ENCODE measurements at places on chromosomes 6 and 20. TPM values are rescaled to one million over a fixed set of nuclear protein-coding genes. Genes with fewer than 3 reads are reported as not detected.

DNA sequence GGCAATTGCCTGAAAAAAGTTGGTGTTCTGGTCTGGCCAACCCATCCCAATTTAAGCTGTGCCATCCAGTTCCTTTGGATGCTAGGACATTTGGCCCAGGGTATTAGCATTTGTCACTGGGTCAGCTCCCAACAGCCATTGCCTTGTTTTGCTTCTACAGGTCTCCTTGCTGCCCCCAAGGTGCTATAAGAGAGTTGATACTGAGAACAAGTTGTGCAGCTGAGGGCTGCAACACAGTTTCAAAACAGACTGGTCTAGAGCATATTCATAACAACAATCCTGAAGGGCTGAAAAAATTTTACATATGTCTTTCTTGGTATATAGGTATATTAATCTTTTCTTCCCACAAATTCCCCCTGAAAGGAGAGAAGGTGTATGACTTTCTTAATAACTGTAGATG, 61.0 kb downstream of the LYRM4 start:
- peaks cover 13% of the 10 kb centered on the region for H3K4me1 ChIP-seq
- DNase-seq, result no peak
- H3K36me3 ChIP-seq, result no peaks in the 10 kb centered on the region
- H3K4me3 ChIP-seq, result no peak overlapping the region
- no peak overlapping the region for H3K27ac ChIP-seq

DNA sequence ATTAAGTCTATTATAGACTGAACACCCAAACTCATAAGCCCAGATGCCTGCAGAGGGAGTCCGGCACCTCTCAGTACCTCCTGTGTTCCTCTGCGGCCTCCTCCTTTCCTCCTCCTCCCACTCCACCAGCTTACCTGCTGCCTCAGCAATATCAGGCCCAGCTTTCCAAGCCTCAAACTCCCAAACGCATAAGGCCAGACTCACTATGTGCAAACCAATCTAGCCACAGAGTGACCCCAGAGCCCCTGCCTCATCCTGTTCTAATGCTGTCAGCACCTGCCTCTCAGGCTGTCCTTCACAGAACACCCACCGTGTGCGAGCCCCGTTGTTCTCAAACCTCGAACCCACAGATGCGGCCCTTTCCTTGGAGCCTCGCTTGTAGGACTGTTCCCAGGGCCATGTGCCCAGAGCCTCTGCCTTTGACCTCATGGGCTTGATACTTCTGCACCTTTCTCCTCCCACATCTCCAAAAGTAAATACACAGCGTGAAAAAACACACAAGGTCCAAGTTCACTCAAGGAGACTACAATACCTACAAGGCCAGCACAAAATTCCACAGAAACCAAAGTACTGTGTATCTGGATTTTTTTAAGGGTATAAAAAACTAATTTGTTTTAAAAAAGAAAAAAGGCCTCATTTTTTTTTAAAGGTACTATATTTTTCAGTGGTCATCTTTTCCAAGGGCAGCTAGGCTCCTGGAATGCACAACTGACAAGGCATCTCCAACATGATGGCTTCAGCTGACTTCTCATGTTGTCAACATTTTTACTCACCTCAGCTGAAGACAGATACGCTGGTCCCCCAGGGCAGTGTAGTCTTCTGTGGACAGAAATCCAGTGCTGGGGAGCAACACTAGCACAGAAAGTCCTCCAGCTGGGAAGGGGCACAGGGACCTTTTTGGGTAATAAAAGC, 52.3 kb downstream of the ABHD12 start:
- H3K4me1 ChIP-seq, result peaks cover 8% of the 10 kb centered on the region
- no peaks in the 10 kb centered on the region for H3K27me3 ChIP-seq
- no peak overlapping the region for H3K27ac ChIP-seq

DNA sequence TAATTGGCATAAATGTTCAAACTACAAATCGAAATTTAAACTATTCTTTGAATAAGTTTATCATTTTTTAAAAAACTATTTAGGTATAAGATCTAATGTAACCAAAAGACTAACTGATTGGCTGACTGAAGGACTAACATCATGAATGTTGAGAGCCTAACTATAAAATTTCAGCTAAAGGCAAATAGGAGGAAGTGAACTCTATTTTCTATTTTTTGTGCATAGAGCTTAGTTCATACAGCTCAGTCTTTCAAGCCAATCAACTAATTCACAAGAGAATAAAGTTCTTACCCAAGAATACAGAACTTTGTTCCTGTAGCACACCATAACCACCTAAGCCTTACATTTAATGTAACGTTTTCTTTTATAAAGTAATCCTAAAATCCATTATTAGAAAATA, 46.3 kb upstream of the STXBP5 start:
- H3K4me3 ChIP-seq, result no peak overlapping the region
- H3K4me1 ChIP-seq, result no peaks in the 10 kb centered on the region
- H3K27me3 ChIP-seq, result no peaks in the 10 kb centered on the region
- no peak overlapping the region for H3K27ac ChIP-seq

The IP6K3 gene
- total RNA-seq, result 363 TPM

The CDKN1A gene
- 39.2 TPM for total RNA-seq

The SIM1 gene
- 14.4 TPM for total RNA-seq

DNA sequence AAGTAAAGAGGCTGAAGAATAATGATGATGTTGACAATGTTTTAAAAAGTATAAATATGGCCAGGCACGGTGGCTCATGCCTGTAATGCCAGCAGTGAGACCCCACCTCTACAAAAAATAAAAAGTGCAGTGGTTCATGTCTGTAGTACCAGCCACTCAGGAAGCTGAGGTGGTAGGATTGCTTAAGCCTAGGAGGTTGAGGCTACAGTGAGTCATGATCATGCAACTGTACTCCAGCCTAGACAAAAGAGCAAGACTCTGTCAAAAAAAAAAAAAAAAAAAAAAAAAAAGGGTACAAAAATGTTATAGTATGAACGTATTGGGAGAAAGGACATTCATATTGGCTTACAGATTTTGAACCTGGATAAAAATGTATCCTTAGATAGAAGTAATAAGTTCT, 543.1 kb upstream of the IRAK1BP1 start:
- H3K27ac ChIP-seq, result no peak overlapping the region
- DNase-seq, result no peak
- H3K36me3 ChIP-seq, result no peaks in the 10 kb centered on the region

GRCh38 chr6:133612459-133612858, 276.5 kb upstream of the TCF21 start:
- no peaks in the 10 kb centered on the region for H3K36me3 ChIP-seq
- DNase-seq, result no peak
- H3K27me3 ChIP-seq, result no peaks in the 10 kb centered on the region
- no peak overlapping the region for H3K27ac ChIP-seq

- no peak overlapping the region for H3K4me3 ChIP-seq
- peak; percentile 75 for DNase-seq
- no peaks in the 10 kb centered on the region for H3K36me3 ChIP-seq
- H3K27me3 ChIP-seq, result no peaks in the 10 kb centered on the region
Observed at GRCh38 chr6:11732036-11732631, 46.5 kb downstream of the ADTRP start.

DNA sequence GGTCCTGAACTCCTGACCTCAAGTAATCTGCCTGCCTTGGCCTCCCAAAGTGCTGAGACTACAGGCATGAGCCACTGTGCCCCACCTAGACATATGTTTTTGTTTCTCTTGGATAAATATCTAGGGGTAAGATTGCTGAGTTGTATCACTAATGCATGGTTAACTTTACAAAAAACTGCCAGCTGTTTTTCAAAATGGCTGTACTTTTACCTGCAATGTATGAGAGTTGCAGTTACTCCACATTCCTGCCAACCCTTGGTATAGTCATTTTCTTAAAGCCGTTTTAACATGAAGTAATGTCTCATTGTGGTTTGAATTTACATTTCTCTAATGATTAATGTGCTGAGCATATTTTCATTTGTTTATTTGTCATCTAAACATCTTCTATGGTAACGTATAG, 289.7 kb downstream of the UTRN start:
- H3K4me1 ChIP-seq, result no peaks in the 10 kb centered on the region
- no peaks in the 10 kb centered on the region for H3K27me3 ChIP-seq
- no peak for DNase-seq
- peaks cover 18% of the 10 kb centered on the region for H3K36me3 ChIP-seq

- no peaks in the 10 kb centered on the region for H3K4me1 ChIP-seq
- no peaks in the 10 kb centered on the region for H3K36me3 ChIP-seq
- H3K27me3 ChIP-seq, result no peaks in the 10 kb centered on the region
- H3K4me3 ChIP-seq, result no peak overlapping the region
- no peak for DNase-seq
Observed at GRCh38 chr6:126773112-126773805, 345.2 kb upstream of the RSPO3 start.

GRCh38 chr20:12241065-12241464, 323.4 kb downstream of the BTBD3 start:
- no peaks in the 10 kb centered on the region for H3K36me3 ChIP-seq
- no peaks in the 10 kb centered on the region for H3K4me1 ChIP-seq
- no peak for DNase-seq

DNA sequence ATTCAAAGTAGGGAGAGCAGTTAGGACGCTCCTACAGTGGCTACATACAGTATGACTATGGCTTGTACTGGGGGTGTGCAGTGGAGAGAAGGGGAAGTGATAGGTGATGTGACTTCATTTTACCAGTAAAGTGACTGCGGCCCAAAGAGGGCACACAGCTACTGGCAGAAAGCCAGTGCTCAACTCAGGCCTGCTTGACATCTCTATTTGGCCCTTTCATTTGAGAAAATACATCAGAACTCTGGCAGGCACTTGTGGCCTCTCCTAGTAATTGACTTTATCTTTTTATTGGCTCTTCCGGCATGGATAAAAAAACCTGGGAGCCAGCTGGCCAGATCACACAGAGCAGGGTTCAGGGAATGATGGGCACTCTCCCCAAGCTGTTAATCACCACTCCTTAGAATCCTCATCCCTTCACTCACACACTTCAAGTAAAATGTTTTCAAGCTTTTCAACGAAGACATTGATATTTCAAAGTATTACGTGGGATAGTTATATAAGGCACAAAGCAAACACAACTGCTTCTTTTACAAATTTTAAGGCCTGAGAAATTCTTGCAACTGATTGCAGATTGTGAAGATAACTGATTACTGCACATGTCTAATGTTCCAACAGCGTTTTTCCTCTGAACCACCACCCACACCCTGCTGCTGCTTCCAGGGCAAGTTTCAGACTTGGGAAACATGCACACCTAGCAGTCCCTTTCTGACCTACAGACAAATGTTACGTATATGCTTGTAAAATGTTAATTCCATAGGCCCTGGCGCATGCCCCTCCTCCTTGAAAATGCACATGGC, 73.5 kb downstream of the TNFRSF21 start:
- H3K27ac ChIP-seq, result no peak overlapping the region
- no peaks in the 10 kb centered on the region for H3K4me1 ChIP-seq
- no peak overlapping the region for H3K4me3 ChIP-seq
- H3K27me3 ChIP-seq, result peaks cover 1% of the 10 kb centered on the region
- no peak for DNase-seq
- H3K36me3 ChIP-seq, result no peaks in the 10 kb centered on the region

GRCh38 chr6:106688177-106688951, 59.0 kb downstream of the QRSL1 start:
- no peak for DNase-seq
- no peaks in the 10 kb centered on the region for H3K4me1 ChIP-seq
- no peak overlapping the region for H3K4me3 ChIP-seq
- H3K27ac ChIP-seq, result no peak overlapping the region
- no peaks in the 10 kb centered on the region for H3K36me3 ChIP-seq

GRCh38 chr20:57025261-57025660, 241.2 kb downstream of the BMP7 start:
- peaks cover 12% of the 10 kb centered on the region for H3K27me3 ChIP-seq
- H3K27ac ChIP-seq, result no peak overlapping the region
- DNase-seq, result no peak
- H3K4me1 ChIP-seq, result no peaks in the 10 kb centered on the region

- no peak for DNase-seq
- no peaks in the 10 kb centered on the region for H3K27me3 ChIP-seq
- H3K36me3 ChIP-seq, result no peaks in the 10 kb centered on the region
- no peak overlapping the region for H3K4me3 ChIP-seq
Observed at GRCh38 chr6:158911746-158912480, 88.1 kb downstream of the RSPH3 start.

DNA sequence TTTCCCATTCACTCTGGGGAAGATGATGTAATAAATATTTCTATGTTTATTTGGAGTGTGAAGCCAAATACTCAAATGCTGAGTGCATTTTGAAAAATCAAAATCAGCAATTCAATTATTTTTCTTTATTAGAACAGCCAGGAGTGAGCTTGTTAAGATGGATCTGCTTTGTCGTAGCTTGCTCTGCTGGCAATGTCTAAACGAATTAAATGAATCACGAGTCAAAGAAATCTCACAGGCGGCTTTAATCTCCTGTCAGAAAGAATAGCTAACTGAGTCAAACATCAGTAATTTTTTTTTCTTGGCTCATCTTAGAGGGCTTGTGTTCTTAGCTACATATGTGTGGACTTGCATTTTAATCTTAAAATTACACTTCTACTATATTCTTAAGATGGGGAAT, 100.2 kb upstream of the HMGN3 start:
- no peaks in the 10 kb centered on the region for H3K27me3 ChIP-seq
- no peak overlapping the region for H3K27ac ChIP-seq
- DNase-seq, result no peak
- H3K36me3 ChIP-seq, result no peaks in the 10 kb centered on the region

DNA sequence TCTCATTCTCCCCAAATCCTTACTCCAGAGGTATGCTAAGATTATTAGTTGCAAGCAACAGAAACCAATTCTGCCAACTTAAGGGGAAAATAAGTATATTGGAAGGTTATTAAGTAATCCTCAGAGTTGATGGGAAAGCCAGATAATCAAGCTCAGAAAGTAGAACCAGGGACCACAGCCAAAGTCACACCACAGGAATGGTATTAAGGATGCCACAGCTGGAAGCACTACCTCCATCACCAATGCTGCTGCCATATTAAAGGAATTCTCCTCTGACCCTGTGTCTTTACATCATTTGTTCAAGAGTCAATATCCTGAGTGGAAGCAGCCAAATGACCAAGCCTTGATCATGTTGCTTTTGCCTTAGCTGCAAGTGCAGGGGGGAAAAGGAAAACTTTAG, 9.9 kb downstream of the PROCR start:
- H3K4me3 ChIP-seq, result no peak overlapping the region
- no peaks in the 10 kb centered on the region for H3K27me3 ChIP-seq
- no peaks in the 10 kb centered on the region for H3K4me1 ChIP-seq
- no peak overlapping the region for H3K27ac ChIP-seq

The CFB gene
- 2.5 TPM for total RNA-seq

The CDH4 gene
- total RNA-seq, result 0.32 TPM

DNA sequence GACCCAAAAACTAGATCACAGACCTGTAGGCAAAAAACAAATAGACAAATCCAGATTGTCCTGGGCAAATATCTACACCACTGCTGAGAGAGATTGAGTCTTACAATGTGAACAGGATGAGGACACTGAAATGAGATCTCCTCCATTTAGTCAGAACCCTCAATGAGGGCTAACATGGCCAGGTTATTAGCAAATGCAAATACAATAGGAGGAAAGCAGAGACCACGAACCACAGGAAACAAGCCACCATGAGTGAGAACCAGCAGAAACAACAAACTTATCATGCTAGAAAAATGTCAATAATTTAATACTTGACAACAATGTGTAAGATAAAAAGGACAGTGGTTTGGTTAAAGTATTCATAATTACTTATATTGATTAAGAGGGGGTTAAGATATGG, 162.8 kb downstream of the SYNE1 start:
- no peaks in the 10 kb centered on the region for H3K4me1 ChIP-seq
- no peak for DNase-seq

All from psoas muscle (tissue), 8 donors.